ENCODE measurements at places on chromosomes 16 and 17.

GRCh38 chr17:57677858-57678257, 67.2 kb downstream of the CCDC182 start:
- no peak for DNase-seq

DNA sequence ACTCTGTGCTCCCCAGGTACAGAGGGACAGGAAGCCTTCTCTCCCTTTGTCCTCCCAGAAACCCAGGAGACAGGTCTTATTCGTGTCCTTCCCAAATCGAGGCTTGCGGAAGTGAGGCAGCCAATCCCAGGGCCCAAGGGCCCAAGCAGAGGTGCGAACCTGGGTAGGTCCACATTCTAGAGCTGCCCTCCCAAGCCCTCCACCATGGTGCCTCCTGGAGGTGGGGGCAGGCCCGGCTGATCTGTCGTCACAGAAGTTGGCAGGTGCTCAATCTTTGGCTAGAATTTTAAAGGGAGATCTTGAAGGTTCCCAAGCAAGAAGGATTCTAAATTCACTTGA, 21.5 kb downstream of the MRC2 start:
- no peak for DNase-seq

DNA sequence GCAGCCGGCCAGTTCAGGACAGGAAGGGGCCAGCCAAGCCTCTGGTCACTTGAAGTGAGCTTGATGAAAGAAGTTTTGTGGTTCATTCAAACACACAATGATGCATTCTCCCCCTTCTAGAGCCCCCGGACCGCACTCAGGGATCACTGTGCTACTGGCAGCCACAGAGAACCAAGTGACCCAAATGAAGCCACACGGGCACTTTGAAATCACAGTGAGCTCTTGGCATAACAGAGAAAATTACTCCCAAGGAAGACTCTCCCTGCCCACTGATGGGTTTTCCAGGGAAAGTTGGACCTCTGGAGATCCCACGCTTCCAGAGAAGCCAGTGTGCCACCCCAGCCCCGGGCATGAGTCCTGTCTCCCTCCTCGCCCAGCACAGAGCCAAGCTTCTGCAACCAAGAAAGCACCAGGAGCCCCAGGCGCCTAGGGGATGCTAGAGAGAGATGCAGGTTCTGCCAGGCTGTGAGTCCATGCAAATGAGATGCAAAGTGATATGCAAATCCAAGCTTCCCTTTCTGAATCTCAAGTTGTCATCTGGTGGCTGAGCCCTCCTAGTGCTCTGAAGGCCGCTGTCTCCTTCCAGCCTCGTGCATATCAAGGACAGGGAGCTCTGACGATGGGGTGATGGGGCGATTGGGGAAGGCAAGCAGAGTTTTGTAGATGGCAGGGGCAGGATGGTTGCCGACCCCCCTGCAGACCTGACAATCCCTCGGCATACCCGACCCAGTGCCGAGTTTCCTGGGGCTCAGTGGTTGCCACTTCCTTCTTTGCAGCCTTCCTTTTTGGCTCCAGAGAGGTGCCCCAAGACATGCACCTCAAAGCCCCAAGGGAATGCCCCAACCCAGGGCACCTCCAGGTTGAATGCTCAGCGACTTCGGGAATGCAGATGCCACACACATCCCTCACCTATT, 59.7 kb upstream of the TNRC6C start:
- DNase-seq: no peak

- no peak for DNase-seq
Observed at GRCh38 chr17:74892013-74892841, 1.2 kb downstream of the FADS6 start.
